ENCODE measurements at places on chromosomes 12 and 14.

- no peak for DNase-seq
Observed at GRCh38 chr12:20444595-20445170, 76.3 kb downstream of the PDE3A start.

DNA sequence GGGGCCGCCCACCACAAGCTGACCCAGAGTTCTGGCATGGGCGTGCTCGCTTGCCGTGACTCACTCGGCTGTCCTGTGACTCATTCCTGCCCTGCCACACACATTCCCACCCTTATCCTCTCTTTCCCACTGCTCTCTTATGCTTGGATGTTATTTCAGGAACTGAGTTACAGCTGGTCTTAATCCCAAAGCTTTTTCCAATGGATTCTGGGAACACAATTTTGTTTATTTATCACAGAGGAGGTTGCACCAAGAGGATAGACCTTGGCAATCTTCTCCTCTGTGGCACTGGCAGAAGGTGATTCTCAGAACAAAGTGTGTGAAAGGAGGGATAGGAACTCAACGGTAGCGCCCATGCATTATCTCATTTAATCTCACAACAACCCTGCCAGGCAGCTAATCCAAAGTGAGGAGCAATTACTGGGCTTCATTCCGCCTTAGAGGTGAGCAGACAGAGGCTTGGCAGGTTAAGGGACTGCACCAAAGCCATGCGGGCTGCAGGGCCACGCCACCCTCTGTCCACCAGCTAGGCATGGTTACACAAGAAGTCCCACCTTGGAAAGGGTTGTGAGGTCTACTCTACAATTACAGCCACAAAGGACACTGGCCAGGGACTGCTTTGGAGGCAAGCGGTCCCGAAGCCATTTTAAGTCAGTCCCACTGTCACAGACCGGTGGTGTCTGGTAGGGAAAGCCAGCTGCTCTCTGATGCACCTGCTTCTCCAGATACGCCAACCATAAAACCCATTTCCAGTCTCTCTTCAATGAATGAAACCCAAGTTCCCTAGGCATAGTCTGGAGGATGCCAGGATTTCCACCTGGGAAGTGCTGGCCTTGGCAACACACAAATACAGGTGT is 32.9 kb downstream of the SYNE3 start:
- DNase-seq = no peak

GRCh38 chr12:113479590-113480335 is 8.1 kb upstream of the LHX5 start:
- DNase-seq = no peak

GRCh38 chr14:83173687-83174086 is 1640.0 kb upstream of the SEL1L start:
- DNase-seq = no peak

- peak; percentile 20 for DNase-seq
Observed at GRCh38 chr12:45089411-45090075, 38.6 kb upstream of the DBX2 start.

- peak; percentile 90 for DNase-seq
Observed at GRCh38 chr12:49198431-49199155, 9.7 kb upstream of the TUBA1A start.

GRCh38 chr14:94483729-94484275 is 7.8 kb upstream of the SERPINA9 start:
- DNase-seq = no peak

DNA sequence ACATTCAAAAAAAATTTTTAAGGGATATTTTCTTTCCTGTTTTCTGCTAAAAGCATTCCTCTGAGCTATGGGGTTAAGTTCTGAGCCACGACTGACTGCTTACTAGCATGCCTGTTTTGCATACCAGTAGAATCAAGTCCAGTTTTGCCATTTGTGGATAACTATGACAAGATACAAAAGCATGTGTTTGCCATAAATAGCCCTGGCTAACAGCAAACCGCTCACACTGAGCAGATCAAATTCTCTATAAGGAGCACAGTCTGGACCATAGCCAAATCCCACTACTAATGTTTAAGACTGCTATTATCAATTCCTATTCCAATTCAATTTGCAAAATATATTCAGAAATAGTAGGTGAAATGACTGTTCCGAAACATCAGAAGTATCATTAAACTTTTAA is 3.2 kb downstream of the CFL2 start:
- peak; percentile 83 for DNase-seq

Data from globus pallidus (tissue), 1 donor.